Central memory CD8-positive, alpha-beta T cell (primary cell): ENCODE measurements at places on chromosomes 2 and 18.

- DNase-seq: no peak
These were observed 245.6 kb downstream of the NRXN1 start for GRCh38 chr2:50786345-50786744.

DNA sequence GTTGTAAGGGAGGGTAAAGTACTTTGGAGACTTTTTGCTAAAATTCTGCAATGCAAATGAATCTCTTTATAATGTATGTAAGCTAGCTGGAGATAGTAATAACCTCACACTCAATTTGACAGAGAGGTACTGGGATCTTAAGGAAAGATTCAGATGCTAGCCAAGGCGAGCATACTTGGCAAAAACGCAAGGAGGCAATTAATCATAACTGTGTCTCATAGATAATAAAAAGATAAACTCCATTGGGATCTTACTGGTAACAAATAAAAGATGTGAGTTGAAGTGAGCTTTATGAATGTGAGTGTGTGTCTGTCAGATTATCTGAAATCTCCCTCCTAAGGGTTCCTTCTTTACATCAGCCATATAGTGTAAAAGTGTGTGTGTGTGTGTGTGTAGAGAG is 533.0 kb downstream of the TMX3 start:
- no peak for DNase-seq

- DNase-seq: no peak
These were observed 79.3 kb downstream of the SDC1 start for GRCh38 chr2:20145497-20146193.

- DNase-seq: no peak
These were observed 128.4 kb downstream of the RNF152 start for GRCh38 chr18:61764381-61764780.

DNA sequence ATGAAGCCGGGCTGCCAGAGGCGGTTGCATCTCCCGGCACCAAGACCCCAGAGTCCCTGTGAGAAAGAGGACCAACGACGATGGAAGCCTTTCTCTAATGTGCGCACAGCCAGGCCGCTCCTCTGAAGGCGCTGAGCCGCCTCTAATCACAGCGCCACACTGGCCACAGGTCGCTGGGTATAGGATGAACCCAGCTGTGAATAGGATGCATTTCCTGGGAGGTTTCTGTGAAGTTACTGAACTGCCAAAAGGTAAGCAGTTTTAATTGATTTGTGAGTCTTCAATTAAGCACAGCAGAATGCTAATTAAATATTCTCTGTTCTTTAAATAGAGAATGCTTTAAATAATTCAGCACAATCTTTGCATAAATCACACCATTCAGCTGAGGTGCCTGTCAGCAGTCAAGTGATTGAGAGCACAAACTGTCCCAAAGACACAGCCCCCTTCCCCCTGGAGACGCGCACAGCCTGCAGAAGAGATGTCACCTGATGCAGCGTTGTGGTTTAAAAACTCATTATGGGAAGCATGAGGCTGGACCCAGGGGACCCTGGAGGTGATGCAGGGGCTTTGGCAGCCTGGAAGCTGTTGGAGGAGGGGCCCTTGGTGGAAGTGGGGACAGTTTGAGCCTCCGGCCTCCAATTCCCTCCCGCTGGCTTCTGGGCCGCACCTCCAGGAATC is 98.1 kb downstream of the RTP5 start:
- no peak for DNase-seq

DNA sequence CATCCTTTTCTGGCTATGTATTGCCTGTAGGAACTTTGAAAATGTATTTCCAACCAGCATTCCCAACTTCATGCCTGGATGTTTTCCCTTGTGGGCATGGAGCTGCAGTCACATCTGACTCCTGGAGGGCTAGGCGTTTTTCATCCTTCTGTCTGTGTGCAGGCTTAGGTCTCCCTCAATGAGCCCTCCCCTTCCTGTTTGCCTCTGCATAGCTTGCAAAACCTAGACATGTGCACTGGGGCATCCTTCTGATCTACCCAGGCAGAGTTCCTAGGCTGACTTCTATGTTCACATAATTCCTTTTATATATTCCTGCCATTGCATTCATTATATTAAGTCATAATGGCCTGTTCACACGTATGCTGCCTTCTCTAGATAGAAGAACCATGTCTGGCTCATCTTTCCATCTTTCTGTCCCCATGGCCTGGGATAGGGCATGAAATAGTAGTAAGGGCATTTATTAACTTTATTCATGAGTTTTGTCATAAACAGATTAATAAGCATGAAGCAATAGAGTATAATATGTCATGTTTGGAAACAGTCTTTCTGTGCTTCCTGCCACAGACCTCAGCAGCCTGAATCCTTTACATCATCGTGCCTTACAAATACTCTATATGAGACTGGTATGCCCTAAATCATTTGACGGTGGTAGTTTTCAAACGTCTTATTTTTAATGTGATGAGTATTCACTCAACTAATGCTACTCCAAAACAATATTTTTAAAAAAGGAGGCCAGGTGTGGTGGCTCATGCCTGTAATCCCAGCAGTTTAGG is 195.6 kb downstream of the TGIF1 start:
- no peak for DNase-seq

DNA sequence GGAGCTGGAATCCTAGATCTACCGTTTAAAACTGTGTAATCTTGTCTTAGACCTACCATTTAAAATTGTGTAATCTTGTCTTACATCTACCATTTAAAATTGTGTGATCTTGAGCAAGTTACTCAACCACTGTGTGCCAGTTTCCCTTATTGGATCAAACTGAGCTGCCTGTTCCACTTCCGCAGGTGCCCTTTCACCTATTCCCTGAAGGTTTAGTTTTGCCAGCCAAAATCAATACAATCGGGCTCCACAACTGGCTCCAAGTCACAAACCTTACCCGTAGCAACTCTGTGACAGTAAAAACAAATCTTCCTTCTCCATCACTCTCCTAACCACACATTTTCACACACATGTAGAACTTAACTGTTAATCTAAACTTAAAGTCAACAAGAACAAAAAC is 20.1 kb downstream of the DOCK10 start:
- no peak for DNase-seq
